ENCODE measurements at places on chromosomes 6 and 20.
A peak's percentile ranks its signal among the peaks of the same experiment; 100 is the strongest.

DNA sequence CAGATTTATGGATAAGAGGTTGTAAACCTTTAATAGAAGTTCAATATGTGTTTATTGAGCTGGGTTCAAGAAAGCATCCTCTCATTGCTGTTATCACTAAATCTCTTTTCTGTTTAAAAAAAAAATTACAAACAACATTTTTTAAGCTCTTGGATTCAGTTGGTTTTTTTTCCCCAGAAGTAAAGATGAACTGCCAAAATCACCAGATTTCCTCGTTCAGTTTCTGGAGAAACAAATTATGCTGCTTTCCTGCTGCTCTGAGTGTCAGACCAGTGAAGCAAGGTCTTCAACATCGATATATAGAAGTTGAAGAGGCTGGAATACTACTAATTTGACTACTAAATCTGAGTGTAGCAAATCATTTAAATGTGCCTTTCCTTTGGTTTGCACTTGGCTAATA lies 352.1 kb upstream of the IRAK1BP1 start:
- DNase-seq = no peak

DNA sequence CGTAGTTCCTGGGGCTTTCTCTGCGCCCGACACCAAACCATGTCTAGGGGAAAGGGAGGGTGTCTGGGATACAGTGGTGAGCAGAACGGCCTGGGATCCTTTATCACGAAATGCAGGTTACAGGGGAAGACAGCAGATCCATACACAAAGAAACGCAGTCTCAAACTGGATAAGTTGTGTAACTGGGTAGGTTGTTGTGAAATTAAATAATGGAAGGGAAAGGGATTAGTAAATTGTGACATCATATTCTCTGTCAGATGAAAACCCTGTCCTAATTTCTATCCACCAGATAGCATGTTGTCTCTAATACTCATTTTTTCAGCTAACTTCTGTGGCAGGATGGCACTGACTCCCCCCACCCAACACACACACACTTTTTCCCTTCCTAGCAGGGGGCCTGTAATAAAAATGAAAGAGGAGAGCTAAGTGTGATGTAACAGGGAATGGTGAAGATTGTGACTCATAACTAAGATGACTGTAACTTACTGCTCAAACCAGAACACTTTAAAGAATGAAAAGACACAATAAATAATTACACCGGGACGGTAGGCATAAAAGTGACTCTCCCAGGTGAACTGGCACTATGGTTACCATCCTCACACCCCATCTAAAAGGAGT lies 769 bp upstream of the TRPC4AP start:
- DNase-seq = no peak

- no peak for DNase-seq
Measured at GRCh38 chr6:119628691-119629594, 279.4 kb upstream of the MAN1A1 start.

- no peak for DNase-seq
Measured at GRCh38 chr6:104349191-104349590, 510.5 kb downstream of the HACE1 start.

DNA sequence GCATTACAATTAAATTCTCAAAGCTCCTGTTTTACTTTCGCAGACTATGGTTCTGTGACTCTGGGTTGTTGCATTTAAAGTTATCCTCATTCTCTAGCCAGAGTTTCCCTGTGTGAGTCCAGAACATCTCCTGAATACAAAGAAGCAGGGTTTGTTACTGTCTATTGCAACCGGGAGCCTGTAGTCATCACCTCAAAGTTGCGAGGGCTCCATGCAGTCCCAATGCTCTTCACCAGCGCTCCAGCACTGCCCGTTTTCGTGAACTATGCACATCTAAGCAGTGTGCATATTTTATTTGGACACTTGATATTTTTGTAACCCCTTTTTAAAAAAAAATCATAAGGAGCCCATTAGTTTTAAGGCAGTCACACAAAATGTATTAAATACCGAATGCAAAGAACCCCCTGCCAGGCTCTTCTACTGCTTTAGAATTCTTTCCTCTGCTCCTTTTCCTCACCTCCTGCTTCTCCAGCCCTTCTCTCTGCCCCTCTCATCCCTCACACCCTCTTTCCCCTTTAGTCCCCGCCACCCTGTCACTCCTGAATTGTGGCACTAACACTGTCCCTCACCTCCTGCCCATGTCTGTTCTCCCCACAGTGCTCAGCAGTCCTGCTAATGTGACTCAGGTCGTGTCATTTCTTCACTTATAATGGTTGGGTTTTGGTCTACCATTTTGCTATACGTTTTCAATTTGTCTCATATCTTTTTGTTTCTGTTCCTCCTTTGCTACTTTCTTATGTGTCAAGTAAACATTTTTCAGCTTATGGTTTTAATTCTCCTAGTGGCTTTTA lies 1.1 kb upstream of the HLA-C start:
- DNase-seq = peak; percentile 47

DNA sequence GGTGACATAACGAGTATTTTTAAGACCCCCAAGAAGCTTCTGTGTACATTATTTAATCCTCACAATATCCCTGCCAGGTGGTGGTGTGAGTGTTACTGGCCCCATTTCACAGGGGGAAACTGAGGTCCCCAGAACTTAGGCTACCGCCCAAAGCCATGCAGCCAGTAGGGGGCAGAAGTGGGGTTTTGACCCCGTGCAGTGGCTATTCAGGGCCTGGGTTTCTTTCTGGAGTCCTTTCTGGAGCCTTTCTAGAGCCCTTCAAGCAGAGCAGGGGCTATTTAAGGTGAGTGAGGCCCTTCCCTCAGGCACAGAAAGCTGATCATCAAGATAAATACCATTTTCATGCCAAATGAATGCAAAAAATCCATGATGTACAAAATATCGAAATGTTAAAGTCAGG lies 59.0 kb downstream of the CTCFL start:
- DNase-seq = no peak

- DNase-seq = no peak
Measured at GRCh38 chr6:13068586-13069210, 259.6 kb downstream of the TBC1D7 start.

DNA sequence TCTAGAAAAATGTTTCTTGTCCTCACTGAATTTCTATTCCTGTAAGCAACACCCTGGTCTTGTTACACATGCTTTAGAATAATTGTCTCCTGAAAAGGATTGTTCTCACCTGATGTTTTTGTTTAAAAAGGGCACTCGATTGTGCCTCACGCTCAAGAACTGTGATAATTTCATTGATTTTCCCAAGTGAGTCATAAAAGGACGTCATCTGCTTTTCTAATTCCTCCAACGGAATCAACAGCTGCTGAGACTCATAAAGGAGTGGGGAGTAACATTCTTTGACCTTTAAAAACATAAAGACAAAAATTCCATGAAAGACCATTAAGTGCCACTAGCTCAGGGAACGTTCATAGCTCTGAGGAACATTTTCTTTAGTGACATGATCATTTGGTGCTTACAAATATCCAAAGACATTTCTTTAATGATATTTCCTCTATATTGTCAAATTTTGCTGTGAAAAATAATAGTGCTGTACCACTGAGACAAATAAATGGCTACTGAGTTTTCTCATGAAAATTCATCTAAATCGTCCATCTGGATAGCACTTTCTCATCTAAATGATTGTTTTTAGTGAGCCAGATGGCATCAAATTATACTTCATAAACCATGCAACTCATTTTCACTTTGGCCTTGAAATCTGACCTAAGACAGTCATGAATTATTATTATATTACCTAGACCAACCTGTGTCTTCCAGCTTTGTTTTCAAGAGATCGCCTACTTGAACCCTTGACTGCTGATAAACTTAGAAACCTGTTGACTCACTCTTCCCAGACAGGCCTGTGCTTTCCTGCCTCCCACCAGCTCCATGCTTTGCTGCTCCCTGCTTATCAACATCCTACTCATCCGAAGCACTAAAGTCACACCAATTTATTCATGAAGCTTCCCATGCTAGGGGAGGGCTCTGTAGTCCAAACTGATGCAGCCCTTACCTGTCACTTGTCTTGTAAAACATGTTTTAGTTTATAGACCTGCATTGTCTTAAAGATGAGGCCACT lies 178.2 kb downstream of the SYNE1 start:
- DNase-seq = no peak

DNA sequence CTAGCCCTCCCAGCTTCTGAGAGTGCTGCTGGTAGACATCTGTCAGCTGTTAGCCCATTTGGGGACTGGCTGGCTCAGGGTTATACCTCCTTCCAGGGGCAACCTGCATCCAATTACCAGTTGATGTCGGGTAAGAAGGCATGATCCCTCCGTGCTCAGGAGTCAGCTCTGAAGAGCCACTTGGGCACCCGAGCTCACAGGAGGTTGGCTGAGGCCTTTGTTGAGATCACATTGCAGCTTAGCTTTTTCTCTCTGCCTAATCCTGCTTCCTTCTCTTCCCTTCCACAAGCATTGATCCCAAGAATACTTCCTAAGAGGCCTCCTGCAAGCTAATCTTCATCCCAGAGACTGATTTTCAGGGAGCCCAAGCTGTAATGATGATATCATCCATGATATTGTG lies 35.5 kb downstream of the SCP2D1 start:
- no peak for DNase-seq

GRCh38 chr6:141370438-141370837 lies 762.3 kb upstream of the GJE1 start:
- DNase-seq = no peak

- DNase-seq = no peak
Measured at GRCh38 chr6:151225919-151226318, 13.8 kb upstream of the AKAP12 start.

DNA sequence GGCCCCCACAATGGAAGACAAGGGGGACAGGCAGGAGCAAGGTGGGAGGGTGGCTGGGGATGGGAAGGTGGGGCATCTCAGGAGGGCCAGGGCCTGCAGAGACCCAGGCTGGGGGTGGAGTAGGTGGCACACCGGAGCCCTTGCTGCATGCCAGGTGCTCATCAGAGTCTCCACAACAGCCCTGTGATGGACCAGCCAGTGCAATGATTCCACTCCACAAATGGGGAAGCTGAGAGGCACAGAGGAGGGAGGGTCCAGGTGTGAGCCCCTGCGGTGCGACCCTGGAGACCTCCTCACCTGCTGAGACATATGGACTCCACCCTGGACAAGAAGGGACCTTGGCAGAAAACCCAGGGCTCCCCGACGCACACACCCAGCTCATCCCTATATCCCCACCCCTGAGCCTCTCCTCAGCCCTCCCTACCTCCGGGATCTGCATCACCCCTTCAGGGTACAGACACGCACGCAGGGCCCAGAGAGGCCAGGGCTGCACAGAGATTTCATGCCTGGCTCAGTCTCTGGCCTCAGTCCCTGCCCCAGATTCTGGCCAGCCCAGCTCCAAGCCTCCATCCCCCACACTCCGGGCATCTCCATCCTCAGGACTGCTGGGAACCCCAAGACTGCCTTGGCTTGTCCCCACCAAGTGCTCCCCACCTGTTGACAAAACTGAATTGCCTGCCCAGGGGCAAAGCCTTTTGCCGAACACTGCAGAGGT lies 7.1 kb upstream of the GRM4 start:
- DNase-seq = no peak

DNA sequence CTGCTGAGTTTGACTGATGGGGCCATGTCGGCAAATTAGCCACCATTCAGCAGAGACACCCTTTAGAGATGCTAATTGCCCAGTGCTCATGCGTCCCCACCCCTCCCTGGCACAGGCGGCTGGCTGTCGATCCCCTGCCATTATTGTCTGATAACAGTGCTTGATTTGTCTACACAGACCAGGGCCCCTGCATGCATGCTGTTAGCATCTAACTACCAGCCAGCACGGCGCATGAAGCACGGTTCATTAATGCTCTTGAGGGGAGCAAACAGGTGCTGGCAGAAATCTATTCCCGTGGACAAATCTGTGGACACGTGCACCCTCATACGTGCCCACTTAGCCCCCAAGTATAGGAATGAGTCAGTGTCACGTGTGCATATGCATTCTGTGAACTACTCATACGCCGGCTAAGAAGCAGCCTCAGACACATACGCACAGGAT lies 32.2 kb downstream of the KCNB1 start:
- no peak for DNase-seq

- DNase-seq = no peak
Measured at GRCh38 chr6:119140196-119141140, 62.0 kb upstream of the FAM184A start.

GRCh38 chr6:24194978-24195700 lies 69.1 kb downstream of the NRSN1 start:
- no peak for DNase-seq

GRCh38 chr6:84508334-84508733 lies 256.1 kb downstream of the TBX18 start:
- no peak for DNase-seq

DNA sequence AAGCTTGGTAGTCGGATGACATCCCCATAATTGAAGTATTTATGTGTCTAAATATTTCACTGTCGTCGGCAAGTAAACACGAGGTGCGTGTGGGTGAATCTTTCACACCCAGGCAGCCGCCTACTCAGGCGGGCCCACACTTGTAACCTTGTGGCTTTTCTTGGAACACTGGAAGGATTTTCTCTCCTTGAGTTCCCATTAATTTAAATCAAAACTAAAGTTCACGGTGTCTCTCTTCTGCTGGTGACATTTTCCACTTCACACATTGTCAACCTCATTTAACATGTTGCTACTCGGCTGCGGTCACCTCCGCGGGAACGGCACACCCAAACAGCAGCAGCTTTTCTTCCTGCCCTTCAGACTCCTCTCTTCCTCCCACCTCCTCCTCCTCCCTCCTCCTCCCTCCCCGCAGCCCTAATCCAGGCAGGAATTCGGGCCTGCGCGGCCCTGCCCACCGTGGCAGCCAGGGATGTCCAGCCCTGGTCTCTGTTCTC lies 336.6 kb downstream of the QKI start:
- peak; percentile 14 for DNase-seq

GRCh38 chr6:74409447-74409846 lies 713.4 kb downstream of the CD109 start:
- DNase-seq = no peak

DNA sequence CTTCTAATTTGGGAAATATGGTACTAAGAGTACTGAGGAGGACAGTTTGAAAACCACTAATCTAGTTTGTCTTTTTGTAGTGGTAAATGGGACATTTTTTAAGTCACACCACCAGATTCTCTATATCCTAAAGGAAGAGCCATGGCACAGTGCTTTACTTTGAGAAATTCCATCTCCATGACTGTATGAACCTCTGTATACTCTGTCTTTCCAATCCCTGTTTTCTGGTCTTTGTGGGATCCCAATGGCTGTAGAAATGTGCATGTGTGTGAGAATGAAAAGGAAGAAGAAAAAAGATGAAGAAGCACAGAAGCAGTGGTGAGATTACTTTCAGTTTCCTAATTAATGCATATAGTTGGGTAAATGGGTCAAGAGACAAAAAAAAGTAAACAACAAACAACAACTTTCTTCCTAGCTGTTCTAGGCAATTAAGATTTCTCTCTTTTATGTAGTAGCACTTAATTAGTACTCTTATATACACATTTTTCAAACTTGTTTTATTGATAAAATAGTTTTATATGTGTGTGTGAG lies 141.2 kb upstream of the HCRTR2 start:
- no peak for DNase-seq

GRCh38 chr6:169240591-169241390 lies 12.9 kb downstream of the THBS2 start:
- no peak for DNase-seq

DNA sequence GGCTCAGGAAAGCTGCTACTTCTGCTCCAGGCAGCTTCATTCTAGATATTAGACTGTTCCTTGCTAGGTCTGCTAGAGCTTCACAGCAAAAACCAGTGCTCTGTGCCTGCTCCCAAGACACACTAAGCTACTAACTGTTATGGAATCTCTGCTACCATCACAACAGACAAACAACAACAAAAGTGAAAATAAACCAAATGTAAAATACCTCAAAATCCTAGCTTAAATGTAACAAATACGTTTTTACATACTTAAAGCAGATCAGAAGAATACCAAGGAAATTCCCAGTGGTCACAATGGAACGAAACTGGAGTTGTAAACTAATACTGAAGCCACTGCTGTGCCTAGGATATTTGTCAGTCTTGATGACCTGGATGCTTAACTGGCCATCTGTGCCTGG lies 84.6 kb upstream of the EZR start:
- DNase-seq = no peak

Data from CD4-positive, alpha-beta T cell treated with Interleukin-17A for 1 hour (primary cell).